ENCODE measurements at places on chromosomes 1 and 21.

GRCh38 chr1:39680751-39681150 lies 8.8 kb upstream of the NT5C1A start:
- no peak for DNase-seq

DNA sequence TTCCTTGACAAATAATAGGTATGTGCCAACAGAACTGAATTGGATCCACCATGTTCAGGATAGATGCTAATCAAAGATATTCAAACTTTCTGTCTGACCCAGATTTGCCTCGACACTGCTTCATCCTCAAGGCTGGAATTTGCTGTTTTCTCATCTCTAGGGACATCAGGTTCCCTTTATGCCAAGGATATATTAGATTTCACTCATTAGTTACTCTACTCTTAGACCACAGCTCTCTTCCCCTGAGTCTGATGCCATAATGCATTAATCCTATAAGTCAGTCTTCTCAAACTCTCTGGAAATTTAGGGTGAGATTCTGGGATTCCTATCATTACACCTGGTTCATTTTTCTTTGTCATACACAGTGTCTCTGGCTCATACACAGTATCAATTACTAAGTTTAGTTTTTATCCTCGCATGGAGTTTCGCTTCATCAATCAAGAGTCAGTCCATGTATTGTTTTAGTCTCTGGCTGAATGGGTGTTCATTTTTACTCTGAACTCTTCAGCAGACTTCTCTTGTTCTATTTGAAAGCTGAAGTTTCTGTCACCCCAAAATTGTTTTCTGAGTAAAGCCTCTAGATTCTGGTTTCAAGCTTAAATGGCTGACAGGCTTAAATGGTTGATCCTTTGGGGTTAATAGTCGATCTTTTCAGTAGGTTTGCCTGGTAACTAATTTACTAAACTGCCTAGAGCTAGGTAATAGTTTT lies 9.3 kb upstream of the DCAF6 start:
- DNase-seq = no peak

DNA sequence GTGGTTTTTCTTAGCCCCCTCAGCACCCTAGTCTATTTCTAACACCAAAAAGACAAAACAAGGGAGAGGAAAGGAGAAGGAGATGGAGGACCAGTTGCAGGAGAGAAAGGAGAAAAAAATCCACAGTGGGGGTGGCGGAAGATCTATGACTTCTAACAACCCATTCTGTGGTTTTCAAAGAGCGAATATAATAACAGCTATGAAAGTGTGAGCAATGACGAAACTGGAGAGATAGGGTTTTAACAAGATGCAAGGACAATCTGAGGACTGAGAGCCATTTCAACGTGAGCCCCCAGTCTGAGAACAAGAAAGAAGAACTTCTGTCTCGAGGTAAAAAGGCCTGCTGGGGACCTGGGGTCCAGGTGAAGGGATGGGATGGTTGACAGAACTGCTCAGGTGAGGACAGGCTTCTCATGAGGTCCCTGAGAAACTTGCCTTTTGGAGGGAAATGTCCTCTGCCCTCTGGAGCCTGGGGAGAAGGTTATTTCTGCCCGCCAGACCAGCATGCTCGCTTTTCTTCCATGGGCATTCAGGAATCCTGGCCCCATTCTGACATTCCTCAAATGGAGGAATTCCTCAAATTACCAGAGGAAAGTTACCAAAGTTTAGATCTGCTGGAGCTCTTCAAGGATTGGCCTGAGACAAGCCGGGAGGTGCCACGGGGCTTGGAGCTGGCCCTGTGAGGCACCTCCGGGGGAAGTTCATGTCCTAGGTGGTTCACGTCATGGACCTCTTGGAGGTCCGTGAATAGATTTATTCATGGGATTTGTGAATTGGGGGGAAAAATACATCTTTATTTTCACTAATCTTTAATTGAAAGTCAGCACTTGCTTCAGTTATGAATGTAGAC lies at the start of gene CD160:
CD160 (plus strand) TSS at position 270 of the 850 bp plus-strand sequence. CDS start 8,829 bp downstream, outside the sequence.
- DNase-seq = no peak

DNA sequence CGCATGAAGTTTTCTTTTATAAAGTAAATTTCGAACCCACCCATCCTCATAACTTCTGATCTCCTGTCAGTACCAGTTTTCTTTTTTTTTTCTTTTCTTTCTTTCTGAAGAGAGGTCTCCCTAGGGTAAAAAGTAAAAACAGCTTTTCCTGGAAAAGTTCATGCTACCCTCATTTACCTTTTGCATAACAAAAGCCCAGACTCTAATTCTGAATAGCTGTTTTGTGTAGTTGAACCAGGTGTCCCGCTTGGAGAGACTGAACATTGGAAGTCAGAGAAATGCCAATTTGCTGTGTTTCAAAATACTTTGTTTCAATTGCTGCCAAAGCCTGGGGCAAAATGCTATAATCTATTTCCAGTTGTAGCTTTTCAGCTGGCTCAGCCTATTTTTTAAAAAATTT lies 113.7 kb upstream of the RUNX1 start:
- DNase-seq = no peak

DNA sequence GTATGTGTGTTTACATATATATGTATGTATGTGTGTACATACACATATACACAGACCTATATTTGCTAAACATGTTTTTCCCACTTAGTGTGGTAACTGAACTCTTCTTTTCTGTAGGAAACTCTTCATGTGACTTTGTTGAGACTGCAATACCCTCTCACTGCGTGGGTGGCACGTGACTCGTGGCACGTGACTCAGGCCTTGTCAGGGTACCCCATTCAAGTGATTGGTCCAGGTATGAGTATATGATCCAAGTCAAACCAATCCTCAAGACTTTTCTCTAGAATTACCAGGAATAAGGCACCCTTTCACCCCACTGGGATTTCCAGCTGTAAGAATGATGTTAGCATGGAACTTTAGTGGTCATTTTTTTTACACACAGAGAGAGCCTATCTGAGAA lies 149.2 kb upstream of the KCNK2 start:
- no peak for DNase-seq

GRCh38 chr21:30988706-30989105 lies 49.6 kb downstream of the KRTAP19-8 start:
- no peak for DNase-seq

DNA sequence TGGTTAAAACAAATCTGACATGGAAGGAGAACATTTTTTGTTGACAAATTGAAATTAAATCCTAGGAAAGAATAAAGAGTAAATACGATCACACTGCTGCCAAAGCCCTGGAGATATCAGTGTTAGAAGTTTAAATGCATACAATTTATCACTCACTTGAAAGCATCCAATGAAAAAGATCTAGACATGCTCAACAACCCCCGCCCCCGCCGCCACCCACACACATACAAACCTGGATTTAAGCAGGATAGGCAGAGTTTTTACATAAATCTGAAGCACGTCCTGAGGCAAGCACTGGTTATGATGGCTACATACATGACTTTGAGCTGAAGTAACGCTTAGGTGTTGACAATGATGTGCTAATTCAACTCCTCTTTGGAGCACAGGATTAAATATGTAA lies 58.5 kb downstream of the LYST start:
- no peak for DNase-seq

DNA sequence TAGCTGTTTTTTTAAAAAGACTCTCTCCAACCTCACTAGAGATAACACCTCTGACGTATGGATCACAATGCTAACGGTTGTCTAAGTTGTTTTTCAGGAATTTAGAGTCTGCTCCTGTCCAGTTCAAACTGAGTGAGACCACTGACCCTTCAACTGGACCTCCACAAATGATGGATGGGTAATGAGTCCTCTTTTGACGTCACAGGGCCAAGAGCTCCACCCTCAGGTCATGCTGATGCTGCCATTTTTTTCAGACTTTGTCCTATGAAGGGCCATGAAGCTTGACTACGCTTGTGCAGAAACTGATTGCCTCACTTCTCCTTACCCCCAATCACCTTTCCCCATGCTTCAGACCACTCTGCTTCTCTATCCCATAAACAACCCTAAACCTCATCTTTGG lies 16.6 kb downstream of the GRIK3 start:
- no peak for DNase-seq

- no peak for DNase-seq
These were observed 197.0 kb upstream of the UBE2U start for GRCh38 chr1:64006276-64007051.

GRCh38 chr1:76279101-76279748 lies 204.7 kb downstream of the ST6GALNAC3 start:
- no peak for DNase-seq

DNA sequence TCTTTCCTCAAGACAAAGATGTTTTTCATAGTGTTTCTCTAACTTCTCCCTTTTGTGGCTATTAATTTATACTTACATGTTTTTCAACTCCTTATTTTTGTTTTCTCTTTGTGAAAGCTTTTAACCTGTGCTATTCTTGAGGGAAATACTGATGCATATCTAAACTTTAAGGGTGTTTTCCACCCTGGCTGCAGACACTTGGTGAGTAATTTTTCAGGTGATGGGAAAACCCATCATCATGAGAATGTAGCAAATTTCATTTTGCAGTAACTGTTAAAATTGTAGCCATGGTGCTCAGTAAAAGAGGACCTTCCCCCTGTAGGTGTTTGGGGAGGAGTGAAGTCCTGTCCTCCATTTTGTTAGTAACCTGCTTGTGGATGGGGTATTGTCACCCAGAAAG lies 124.2 kb downstream of the LIPI start:
- no peak for DNase-seq

- DNase-seq = no peak
These were observed 168.2 kb downstream of the CLIC6 start for GRCh38 chr21:34836933-34837505.

DNA sequence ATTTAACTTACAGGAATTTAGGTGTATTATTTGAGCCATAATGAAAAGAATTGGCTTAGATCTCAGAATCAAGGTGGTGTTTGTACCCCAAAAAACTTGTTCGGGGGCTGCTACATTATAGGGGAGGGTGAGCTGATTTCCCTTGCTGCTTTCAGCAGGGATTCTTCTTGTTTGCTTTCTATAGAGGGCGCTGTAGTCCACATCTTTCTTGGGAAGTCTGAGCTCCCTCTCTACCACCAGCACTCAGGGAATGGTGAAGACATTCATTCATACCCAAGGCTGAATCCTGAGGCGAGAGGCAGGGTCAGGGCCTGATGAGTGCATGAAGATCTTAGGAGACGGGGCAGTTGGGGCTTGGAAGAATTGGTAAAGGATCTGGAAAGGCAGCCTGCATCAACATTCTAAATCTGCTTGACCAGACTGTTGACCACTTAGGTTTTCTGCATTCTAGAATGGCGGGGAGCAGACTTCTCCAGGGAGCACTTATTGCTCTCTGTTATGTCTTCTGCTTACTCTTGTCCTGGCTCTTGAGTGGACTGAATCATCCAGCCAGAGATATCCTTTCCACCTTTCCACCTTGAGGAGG lies 18.9 kb downstream of the SPATA46 start:
- DNase-seq = no peak

- no peak for DNase-seq
These were observed 4.9 kb downstream of the MDM4 start for GRCh38 chr1:204520834-204521709.

GRCh38 chr1:8021676-8022266 lies 4.3 kb downstream of the ERRFI1 start:
- no peak for DNase-seq

DNA sequence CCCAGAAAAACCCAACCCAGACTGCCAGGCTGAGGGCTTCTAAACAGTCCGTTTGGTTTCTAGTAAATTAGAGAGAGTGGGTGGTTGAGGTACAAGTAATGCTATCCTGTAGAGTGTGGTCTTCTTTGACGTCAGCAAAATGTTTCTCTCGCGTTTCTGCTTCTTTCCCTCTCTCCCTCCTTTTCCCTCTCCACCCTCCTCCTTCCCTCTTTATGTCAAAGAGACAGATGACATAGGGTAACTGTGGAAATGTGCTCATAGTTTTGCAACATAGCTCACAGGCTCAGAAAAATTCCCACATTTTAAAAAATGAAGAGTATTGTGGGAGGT lies 158.3 kb downstream of the TOMM20 start:
- no peak for DNase-seq

- DNase-seq = peak; percentile 72
These were observed 3.7 kb downstream of the CD52 start for GRCh38 chr1:26321315-26322041.

GRCh38 chr1:3248155-3249141 lies 179.4 kb downstream of the PRDM16 start:
- no peak for DNase-seq

- DNase-seq = no peak
These were observed 38.6 kb downstream of the NFIA start for GRCh38 chr1:61120998-61121397.

DNA sequence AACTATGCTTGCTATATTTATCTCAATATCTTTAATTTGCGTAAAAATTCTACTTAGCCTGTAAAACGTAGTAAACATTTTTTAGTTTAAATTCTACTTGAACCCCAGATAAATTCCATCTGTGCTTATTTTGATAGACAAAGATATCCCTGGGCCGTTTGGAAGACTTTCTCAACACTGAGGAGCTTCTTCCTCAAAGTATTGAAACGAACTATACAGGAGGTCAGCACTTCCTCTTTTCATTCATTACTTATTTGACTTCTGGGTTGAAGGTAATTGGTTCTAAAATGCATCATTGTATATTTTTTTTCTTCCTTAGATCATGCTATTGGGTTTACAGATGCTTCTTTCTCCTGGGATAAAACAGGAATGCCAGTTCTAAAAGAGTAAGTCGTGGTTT lies 74.7 kb downstream of the HSPA13 start:
- DNase-seq = no peak

DNA sequence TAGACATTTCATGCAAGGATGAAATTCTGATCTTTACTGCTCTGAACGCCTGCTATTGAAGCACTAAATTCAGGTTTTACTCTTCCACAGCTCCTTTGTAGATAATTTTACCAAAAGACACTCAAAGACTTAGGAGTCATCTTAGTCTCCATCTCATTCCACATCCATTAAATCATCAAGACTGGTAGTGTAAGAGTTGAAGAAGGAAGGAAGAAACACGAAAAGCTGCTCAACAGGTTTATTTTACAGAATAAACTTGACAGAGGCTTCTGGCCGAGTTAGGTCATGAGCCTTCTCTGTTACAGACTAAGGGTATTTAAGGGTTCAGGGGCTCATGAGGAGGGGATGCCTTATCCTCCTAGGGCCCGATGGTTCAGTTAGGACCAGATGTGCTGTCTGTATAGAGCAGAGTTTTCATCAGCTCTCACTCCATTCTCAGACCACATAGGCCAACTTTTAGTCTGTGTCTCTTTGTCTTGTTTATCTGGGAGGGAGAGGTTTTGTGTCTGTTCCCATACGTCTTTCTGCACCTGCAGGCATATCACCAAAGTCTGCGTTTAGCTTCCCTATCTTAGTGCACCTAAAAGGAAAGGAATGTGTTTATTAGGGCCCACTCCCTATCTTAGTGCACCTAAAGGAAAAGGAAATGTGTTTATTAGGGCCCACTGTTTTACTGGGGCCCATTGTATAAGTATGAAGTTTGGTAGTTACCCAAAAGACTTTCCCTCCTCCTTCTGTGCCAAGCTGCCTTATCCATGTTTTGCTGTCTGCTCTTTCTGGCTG lies 57.4 kb upstream of the RGS18 start:
- DNase-seq = no peak

GRCh38 chr1:156795787-156796186 lies 20.9 kb downstream of the SH2D2A start:
- DNase-seq = no peak

GRCh38 chr1:211210052-211210451 lies 49.1 kb upstream of the RCOR3 start:
- no peak for DNase-seq

All from NCI-H1436 (cell line).